ENCODE measurements at places on chromosomes 5 and 9.

DNA sequence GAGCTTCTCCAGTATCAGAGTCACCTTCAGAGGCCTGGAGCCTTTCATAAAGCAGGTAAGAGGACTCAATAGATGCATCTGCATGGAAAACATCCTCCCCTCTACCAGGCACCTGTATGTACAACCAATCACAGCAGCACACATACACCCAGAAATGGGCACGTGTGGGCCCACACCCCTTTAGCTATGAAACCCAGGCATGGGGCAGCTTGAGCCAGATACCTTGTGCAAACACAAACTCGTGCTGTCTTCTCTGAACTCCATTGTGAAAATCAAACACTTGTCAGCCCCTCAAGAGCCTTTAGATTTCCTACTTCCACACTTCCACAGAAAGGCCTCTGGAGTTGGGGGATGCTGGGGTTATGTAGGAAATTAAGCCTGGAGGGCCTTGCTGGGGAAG, 1.1 kb upstream of the CSF2 start:
- DNase-seq = no peak

DNA sequence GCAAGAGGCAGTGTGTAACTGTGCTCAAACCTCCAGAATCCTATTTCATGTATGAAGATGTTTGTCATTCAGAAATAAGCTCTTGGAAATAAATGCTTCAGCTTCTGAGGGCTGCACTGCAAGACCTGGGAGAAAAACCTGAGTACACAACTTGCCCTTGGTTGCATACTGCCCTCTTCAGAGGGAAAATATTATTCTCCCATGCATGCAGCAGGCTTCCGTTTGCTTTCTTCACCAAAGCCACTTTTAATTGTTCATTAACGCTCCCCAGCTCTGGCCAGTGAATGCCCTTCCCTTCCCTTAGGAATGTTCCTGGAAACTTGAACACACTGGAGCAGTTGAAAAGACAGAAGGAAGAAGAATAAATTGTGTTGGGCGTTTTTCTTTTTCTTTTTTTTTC, 2.5 kb upstream of the WHRN start:
- no peak for DNase-seq

- DNase-seq = no peak
These were observed 209.8 kb downstream of the PJA2 start for GRCh38 chr5:109199799-109200620.

DNA sequence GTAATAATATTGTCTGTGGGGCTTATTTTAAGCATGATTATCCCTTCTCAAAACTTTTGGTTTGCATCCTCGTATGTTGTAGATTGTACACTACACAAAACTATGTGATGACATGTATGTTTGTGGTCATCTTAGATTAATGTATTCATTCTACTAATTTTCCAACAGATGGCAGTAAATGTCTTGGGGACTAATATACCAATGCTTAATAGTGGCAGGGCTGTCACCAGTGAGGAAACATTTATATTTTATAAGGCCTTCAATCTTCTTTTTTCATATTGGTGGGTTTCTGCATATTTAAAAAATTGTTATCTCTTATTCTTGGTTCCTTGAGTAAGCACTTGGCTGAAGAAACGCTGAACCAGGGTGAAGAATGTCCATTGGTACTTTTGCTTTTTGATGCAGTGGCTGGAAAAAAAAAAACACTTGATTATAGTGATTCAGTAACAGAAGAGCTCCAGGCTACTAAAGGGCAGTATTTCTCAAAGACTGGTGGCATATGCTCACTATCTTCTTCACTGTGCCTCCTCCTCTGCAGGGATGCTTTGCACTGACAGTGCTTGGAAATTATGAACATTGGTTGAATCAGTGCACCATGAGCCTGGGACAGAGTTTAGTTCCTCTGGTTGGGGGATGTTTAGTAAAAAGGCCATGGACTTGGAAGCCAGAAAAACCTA, 530.3 kb downstream of the RASEF start:
- no peak for DNase-seq

GRCh38 chr5:154647114-154647760, 107.9 kb upstream of the LARP1 start:
- DNase-seq = no peak

DNA sequence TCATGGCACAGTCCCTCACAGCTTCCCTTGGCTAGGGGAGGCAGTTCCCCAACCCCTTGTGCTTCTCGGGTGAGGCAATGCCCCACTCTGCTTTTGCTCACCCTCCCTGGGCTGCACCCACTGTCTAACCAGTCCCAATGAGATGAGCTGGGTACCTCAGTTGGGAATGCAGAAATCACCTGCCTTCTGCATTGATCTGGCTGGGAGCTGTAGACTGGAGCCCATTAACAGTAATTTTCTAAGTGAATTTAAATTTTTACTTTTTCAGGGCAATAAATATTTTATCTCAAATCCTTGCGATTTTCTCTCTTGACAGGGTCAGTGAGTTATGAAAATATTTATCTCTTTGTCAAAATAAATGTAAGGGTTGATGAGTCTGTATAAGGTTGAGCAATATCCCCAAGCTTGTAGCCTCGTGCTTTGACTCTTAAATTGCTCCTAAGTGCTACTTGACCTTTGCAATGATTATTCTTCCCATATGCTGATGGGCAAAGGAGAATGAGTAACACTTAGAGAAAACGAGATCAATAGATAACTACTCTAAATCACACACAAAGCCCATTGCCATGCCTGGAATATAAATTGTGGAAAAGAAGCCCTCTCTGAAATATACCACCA, 82.1 kb upstream of the MOCS2 start:
- no peak for DNase-seq

DNA sequence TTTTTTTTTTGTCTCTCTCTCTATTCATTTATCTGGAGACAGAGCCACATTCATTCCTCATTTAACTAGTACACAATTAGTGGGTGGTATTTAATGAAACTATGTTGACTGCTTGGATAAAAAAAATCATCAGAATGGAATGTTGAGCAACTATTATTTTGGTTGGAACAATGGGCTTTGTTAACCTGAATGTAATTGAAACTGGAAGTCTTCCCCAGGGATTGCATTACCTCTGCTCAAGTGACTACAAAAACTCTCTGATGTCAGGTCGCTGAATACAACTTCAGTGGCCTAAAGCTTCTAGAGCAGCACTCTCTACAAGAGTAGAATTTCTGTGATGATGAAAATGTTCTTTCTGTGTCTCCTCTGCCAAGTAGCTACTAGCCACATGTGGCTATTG, 295.8 kb downstream of the DEPDC1B start:
- DNase-seq = no peak

DNA sequence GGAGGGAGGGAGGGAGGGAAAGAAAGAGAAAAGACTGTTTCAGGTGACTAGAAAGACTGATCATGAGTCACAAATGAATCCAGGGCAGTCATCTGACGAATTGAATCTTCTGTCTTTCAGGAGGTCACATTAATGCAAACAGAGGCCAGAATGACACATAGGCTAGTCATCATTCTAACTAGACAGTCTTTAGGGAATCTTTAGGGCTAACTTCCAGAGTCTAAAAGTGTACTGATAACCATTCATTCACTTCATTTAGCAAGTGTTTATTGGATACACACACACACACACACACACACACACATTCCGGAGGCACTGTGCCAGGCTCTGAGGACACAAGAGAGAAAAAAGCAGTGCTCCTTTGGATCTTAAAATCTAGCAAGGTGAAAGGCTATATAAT, 156.7 kb downstream of the EBF1 start:
- DNase-seq = no peak

- DNase-seq = no peak
These were observed 328 bp downstream of the CAMSAP1 start for GRCh38 chr9:135907006-135907430.

DNA sequence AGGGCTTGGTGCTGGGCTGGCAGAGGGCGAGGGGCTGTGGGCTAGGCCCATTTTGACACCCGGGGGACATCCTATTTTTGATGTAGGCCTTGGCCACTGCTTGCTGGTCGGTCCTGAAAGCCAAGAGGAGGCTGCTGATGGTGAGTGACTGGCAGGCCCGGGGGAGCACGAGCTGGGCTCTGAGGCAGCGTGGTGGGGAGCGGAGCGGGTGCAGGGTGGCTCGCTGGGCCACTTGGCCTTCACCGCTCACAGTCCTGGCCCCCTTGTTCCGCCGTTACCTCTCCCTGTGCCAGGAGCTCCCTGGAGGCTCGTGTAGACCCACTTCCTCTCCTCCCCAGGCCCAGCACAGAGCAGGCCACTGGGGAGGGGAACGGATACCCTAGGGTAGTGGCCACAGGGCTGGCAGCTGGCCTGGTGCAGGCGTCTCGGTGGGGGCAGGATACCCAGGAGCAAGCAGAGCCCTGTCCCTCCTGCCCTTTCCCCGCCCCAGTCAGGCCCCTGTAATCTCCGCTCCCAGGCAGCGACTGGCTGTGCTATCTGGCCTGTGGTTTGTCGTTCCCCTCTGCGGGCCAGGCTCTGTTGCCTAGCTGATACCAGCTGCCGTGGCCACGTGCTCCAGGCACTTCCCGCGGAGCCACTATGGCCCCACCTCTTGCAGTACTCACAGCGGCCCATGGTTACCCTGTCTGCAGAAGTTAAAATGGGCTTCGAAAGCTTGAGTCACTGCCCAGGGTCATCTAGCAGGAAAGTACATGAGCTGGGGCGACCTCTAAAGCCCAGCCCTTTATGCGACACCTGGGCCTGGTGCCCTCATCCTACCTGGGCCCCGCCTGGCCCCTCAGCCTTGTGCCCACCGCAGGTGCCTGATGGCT, 11.7 kb upstream of the DOLPP1 start:
- peak; percentile 35 for DNase-seq

- DNase-seq = no peak
These were observed 17.6 kb upstream of the RECK start for GRCh38 chr9:36018891-36019720.

GRCh38 chr5:72179028-72179815, 71.9 kb downstream of the MAP1B start:
- no peak for DNase-seq

- no peak for DNase-seq
These were observed 87.6 kb downstream of the ERP44 start for GRCh38 chr9:100011062-100011681.
